NCI-H2081 (cell line): ENCODE measurements at places on chromosomes 5 and 9.

- DNase-seq: no peak
Observed at GRCh38 chr5:171478946-171479775, 59.7 kb downstream of the FGF18 start.

GRCh38 chr5:3310541-3311261 lies 284.9 kb upstream of the IRX1 start:
- no peak for DNase-seq

DNA sequence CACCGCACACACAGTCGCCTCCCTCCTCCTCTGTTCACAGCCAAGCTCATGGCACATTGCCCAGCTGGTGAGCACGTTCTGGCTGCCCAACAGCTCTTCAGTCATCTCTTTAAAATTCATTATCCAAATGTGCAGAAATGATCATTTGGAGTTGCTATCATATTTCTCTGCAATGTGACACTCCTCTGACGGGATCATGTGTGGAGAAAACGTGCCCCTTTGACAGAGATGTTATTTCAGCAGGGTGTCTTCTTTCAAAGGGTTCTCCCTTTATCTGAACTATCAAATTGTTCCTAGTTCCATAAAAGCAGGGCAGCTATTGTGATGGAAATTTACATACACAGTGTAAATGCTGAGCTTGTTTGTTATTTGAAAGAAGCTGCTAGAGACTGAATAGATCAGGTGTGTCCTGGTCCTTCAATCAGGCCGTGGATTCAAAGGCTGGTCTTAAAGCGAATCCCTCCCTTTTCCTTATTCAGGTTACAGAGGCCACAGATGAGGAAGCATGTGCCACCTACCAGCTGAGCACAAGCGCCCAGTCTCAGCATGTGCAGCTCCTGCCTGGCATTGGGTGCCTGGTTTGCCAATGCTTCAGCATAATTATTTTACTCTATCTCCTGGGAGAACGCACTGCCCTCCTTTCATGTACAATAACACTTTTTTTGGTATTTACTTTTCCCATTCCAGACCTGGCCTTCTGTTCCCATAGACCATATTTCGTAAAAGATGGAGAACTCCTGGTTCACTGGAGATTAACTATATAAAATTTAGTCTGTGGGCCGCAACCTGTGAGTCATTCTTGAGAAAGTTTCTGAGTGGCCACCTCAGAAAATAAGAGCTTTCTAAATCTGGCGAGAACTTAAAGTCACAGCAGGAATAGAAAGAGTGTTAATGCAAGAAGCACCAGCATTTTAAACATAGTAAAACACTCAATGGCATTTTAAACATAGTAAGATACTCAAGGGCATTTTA lies 433.7 kb downstream of the ENC1 start:
- DNase-seq: peak; percentile 89

- no peak for DNase-seq
Observed at GRCh38 chr9:3346549-3346948, 179.3 kb downstream of the RFX3 start.

DNA sequence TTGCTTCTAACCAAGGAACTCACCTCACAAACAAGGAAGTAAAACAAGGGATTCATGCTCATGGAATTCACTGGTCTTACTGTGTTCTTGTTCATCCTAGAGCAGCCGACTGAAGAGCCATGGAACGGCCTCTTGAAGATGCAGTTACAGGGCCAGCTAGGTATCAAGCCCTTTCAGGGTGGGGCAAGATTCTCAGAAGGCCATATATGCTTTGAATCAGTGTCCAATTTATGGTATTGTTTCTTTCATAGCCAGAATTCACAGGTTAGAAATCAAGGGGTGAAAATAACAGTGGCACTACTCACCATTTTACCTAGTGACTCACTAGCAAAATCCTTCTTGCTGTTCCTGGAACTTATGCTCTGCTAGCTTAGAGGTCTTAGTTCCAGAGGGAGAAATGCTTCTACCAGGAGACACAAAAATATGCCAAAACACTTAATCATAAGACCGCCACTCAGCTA lies 159.5 kb upstream of the CDH10 start:
- DNase-seq: no peak

DNA sequence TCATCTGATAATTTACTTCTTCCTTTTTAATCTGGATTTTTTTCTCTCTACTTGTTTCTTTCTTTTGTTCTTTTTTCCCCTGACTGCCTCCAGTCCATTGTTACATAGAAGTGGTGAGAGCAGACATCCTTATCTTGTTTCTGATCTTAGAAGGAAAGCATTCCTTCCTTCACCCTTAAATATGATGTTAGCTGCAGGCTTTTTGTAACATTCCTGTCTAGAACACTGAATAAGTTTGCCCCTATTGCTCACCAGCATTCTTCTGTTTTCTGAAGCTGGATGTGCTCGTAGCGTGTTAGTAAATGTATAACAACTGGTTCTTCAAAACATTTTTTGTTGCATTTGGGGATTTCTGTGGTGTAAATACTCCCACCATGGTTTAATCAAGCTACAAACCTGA lies 136.7 kb upstream of the NFIL3 start:
- DNase-seq: no peak

DNA sequence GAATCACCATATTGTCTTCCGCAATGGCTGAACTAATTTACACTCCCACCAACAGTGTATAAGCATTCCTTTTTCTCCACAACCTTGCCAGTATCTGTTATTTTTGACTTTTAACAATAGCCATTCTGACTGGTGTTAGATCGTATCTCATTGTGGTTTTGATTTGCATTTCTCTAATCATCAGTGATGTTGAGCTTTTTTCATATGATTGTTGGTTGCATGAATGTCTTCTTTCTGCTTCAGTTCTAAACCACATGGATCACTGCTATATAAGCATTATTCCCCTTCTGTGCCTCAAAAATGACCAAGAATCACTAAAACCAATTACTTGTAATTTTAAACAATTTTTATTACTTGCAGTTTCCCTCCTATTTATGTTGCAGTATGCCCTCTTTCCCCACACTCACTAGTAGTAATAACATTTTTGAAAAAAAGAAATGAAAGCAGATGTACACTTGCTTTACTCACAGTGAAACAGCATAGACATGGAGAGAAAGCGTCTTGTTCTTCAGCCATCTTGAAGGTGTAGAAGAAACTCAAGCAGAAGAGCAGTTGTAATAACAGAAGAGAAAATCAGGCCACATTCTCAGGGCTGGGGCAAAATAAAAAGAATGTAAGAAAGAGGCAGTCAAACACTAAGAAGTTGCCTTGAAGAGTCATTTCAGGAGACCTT lies 4.5 kb upstream of the TMEM252 start:
- DNase-seq: no peak

DNA sequence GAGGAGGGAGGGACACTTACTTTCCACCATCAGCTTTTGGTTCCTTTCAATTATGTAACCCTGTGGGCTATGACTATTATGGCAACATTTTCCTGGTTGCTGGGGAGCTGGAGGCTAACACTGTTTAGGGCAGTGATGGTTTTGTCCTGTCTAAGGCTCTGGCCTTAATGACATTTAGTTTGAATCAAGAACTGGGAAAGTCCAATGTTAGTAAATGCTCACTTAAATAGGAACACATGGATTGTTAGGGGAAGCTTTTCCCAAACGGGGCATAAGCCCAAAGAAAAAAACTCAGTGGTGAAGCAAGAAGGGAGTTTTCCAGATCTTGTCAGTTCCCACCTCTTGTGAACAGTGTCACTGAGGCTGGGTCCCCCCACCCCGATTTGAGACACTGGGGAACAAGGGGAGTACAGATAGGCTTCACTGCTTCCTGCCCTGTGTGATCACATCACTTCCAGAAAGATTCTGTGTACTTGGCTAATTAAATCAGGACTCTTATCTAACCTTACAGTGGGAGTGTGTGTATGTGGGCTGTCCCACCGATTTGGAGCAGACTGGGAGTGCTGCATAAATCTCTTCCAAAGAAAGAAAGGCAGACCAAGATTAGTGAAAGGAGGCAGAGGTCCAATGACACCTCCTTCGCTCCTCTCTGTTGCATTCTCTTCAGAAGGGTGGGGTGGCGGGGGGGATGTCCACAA lies 206.4 kb downstream of the PTTG1 start:
- no peak for DNase-seq

GRCh38 chr9:124266826-124267201 lies 9.1 kb downstream of the NEK6 start:
- DNase-seq: no peak
